ENCODE measurements at places on chromosomes 2 and 18.

DNA sequence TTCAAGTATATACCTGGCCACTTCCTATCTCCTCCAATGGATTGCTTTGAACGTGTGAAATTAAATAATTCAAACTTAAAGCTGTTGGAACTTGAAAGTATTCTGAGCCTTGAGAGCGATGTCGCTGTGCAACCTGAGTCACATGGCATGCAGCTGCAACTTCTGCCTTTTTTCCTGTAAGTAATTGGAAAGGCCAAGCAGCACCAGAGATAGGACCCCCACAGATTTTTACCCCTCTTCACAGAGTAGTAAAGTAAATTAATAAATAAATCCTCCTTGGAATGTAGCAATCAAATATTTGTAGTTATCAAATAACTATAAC lies 3.2 kb upstream of the RNF149 start:
- peak; percentile 30 for DNase-seq

DNA sequence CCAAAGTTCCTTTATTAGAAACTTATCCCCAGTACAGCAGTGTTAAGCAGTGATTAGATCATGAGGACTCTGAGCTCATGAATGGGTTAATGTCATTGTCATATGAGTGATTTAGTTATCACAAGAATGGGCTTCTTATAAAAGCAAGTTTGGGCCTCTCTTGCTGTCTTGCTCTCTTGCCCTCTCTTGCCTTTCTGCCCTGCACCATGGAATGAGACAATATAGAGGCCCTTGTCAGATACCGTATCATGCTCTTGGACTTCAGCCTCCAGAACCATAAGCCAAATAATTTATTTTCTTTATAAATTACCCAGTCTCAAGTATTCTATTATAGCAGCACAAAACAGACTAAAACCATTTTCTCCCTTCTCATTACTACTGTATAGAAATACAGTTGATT lies 125.8 kb downstream of the TRABD2A start:
- DNase-seq: no peak

DNA sequence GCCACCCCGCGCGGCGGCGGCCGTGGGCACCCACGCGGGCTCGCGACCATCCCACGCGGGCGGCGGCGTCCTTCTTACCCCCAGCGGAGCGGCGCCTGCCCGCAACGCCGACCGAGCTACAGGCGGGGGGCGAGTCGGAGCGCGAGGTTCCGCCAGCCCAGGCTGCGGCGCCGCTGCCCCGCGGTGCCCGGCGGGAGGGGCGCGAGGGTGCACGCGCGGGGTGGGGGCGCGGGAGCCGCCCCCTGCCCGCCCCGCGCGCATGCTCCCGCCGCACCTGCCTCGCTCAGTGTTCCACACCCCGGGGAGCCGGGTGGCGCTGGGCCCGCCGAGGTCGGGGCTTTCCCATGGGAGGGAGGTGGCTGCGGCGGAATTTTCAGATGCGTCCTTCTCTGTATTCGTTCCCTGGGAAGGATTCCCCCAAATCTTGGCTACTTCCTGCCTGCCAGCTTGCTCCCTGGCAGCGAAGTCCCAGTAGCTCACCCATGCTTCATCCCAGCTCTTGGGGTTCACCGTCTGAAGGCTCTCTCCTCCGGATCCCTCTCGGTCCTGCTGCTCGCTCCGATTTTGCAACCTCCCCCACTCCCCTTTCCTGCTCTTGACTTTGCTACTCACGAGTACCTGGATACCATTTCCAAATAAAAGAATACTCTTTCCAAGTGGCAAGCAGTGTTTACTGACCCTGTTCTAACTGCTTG lies at the start of gene L3MBTL4:
TSS of gene L3MBTL4 (minus strand) at position 189 of the 695 bp plus-strand sequence. CDS start 103,286 bp downstream, outside the sequence.
- peak; percentile 3 for DNase-seq

GRCh38 chr18:56511996-56512395 lies 126.4 kb downstream of the TXNL1 start:
- DNase-seq: no peak

DNA sequence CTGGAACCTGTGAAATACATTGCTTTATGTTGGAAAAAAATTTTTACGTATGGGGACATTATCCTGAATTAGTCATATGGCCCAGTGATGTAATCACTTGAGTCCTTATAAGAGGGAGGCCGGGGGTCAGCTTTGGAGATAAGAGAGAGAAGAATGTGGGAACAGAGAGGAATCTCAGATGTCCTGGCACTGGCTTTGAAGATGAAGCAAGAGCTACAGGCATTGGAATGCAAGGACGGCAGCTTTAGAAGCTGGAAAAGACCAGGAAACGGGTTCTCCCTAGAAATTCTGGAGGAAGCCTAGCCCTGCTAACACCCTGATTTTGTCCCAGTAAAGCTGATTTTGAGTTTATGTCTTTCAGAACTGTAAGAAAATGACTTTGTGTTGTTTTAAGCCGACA lies 1129.9 kb upstream of the GYPC start:
- DNase-seq: no peak

- no peak for DNase-seq
These were observed 11.3 kb upstream of the DPP4 start for GRCh38 chr2:162085090-162085891.

DNA sequence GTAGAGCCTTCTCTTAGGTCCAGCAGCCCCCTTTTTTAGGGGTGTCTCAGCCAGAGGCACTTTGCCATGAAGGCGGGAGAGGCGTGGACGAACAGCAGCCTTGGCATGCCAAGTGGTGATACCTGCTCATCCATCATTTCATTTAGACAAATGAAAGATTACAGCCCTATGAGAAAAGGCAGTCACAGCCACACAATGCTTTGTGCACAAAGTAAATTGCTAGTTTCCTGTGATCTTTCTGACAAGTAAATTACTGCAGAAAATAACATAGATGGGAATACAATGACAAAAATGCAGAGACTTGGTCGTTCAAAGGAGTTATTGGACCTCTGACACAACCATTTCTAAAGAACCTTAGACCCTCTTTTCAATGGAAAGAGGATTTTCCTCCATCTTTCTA lies 94.9 kb downstream of the RND3 start:
- DNase-seq: no peak

GRCh38 chr2:136765256-136766072 lies at the start of gene THSD7B:
TSS of gene THSD7B (plus strand) at chr2:136765545. CDS start at chr2:136882179, 116,634 bp downstream.
- DNase-seq: no peak

GRCh38 chr2:161580426-161580825 lies 43.8 kb upstream of the SLC4A10 start:
- no peak for DNase-seq

- DNase-seq: no peak
These were observed 26.1 kb upstream of the LMAN1 start for GRCh38 chr18:59385191-59385590.

DNA sequence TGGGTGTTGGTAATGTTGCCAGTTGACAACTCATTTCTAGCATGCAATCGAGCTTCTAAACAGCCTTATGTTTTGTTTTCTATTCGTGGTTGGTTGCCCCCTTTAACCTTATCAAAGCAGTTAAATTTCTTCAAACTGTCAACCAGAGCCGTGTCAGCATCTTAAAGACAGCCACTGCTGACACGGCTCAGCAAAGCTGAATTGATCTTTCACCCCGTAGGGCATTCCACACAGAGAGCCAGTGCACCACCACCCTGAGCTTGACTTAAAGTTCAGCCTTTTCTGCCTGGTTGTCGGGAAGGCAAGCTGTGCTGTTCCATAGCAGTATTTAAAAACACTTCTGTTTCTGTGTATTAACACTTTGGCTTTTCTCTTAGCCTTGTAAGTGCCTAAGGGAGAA lies 355.0 kb upstream of the CHST9 start:
- DNase-seq: no peak

- DNase-seq: no peak
These were observed 739.3 kb upstream of the GCFC2 start for GRCh38 chr2:76450024-76450475.

DNA sequence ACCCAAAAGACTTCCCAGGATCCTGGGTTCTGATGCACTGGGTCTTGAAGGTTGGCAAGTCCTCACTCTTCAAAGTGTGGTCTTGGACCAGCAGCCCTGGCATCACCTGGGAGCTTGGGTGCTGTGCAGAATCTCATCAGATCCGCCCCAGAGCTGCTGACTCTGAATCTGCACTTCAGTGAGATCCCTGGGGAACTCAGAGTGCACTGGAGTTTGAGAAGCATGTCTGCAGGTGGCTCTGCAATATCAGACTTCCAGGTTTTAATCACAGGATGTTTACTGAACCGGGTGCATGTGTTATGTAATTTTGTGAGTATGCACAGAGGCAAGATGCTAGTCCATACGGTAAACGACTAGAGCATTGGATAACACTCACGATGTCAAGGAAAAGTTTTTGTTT lies 58.0 kb upstream of the BOD1L2 start:
- no peak for DNase-seq

DNA sequence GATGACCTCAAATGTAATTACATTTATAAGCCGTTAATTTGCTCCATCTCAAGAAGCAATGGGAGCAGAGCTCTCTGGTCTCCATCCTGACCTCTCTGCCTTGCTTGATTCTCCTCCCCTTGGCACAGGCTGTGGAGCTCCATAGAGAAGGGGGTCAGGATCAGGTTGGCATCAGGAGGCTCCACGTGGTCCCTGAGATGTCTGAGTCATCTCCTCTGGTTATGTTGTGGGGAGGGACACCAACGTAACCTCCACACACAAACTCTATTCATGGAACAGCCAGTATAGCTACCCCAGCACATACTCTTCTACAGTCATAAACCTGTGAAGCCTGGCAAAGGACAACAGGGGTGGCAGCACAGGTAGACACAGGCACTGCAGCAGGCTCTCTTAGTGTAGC lies 29.0 kb downstream of the TRABD2A start:
- no peak for DNase-seq

GRCh38 chr2:225842939-225843338 lies 443.4 kb downstream of the NYAP2 start:
- no peak for DNase-seq

DNA sequence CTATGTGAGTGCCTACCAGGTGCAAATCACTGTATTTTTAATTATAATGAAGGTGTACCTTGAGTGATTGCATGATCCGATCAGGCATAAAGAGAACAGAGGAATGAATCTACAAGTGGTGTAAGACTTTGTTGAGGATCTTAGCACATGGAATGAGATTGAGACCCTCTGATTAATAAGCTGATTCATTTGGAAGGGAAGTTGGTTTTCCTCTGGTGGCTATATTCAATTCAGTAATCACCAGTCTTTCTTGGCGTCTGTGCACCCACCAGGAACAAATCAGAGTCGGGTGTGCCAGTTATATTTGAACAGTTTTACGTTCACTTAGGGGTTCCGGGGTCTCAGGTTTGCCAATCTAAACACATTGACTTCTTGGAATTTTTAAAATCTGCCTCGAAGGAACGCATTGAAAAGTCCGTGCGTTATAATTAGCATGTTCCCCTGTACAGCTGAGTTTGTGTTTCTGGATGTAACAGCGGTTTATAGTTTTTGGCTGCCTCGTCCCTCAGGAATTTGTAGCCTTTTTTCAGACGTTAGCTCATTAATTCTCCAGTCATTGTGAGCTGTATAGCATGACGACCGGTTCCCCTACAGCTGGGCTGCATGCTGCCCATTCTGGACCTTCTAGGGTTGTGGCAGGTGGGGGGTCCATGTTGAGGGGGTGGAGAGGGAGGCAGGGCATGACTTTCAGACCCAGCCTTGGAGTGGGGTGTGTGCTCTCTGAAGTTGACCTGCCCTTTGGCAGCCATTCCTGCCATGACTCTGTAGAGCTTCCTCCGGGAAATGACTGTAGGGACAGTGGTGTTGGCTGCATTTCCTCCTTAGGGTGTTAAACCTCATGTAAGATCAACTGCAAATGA lies 20.3 kb downstream of the MYO1B start:
- no peak for DNase-seq

GRCh38 chr2:230085201-230085600 lies 16.5 kb upstream of the SLC16A14 start:
- no peak for DNase-seq

DNA sequence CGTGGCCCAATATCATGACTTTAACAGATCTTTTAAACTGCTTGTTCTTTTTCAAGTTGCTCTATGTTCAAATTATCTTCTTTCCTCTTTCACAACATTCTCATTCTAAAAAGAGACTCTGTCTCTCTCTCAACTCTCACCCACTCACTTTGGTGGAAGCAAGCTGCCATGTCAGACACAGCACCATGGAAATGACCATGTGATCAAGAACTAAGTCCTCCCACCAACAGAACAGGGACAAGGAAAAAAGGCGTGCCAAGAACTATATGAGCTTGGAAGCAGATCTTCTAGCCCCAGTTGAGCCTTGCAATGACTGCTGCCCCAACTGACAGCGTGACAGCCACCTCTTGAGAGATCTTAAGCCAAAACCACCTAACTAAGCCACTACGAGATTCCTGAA lies 23.9 kb downstream of the BAZ2B start:
- DNase-seq: no peak

- no peak for DNase-seq
These were observed 134.1 kb upstream of the LRRTM1 start for GRCh38 chr2:80438686-80439085.

- DNase-seq: no peak
These were observed 50.8 kb upstream of the TMEM87B start for GRCh38 chr2:112004253-112004645.

DNA sequence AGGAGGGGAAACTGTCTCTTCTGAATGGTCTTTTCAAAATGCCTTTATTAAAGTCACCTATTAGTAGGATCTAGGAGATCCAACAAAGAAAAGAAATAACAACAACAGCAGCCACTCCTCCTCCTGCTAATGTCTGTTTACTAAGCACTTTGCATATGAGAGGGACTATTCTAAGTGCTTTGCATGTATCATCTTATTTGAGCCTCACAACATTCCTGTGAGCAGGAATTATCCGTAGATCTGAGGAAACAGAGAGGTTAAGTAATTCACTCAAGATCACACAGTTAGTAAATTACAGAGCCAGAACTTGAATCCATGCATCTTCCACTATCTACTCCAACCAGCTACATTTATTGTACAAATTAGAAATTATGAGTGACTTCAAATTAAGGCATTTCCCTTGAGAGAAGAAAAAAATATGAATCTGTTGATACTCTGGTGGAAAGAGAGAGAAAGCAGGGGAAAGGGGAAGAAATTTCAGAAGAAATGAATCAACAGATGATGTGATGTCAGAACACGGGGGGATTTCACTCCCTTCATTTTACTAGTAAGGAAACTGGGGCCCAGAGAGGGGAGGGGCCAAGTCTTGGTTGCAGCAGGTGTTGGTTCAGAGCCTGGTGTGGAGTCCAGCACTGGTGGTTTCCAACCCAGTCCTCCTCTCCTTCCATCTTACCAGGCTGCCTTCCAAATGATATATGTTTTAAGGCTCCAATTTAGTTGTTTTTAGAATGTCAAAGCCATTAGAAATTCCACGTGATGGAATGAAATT lies 49.7 kb downstream of the TSN start:
- DNase-seq: no peak

DNA sequence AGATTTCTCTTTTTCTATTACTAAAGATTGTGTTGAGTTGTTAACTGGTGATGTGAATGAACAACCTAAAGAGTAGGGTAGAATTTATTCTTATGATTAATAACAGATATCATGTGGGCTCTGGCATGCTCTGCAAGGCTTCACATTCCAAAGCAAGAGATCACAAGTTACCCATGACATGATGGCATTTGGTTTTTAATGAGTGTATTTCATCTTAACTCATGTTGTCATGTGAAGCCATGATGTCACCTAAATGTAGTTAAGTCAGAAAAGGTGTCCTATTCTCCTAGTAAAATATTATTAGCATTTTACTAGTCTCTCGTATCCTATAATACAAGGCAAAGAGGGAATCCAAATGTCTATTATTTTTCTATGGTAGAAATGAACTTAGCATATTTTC lies 678.0 kb downstream of the ARHGAP15 start:
- DNase-seq: no peak

GRCh38 chr2:207911856-207912255 lies 113.5 kb downstream of the PLEKHM3 start:
- no peak for DNase-seq

Measured in CD4-positive, alpha-beta T cell treated with Interleukin-17A for 4 hours (primary cell).